T-helper 22 cell (primary cell): ENCODE measurements at places on chromosomes 5 and 9.

DNA sequence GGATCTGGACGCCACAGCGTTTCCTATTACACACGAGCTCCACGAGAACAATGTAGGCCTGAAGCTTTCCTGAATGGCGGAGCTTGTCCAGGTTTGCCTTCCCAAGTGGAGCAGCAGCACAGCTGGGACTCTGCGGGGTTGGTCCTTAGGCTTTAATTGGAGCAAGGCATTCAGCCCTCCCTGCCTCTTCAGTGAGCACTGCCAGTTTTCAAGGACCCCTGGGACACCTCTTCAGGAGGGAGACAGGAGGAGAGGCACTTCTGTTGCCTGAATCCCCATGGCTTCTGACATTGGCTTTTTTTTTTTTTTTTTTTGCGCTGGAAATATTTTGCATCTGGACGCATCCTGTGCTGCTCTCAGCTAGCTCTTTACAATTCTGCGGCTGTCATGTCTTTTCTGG lies 179.4 kb downstream of the SEMA6A start:
- DNase-seq = no peak

- no peak for DNase-seq
Observed at GRCh38 chr9:38619556-38620447, 594 bp downstream of the ANKRD18A start.

DNA sequence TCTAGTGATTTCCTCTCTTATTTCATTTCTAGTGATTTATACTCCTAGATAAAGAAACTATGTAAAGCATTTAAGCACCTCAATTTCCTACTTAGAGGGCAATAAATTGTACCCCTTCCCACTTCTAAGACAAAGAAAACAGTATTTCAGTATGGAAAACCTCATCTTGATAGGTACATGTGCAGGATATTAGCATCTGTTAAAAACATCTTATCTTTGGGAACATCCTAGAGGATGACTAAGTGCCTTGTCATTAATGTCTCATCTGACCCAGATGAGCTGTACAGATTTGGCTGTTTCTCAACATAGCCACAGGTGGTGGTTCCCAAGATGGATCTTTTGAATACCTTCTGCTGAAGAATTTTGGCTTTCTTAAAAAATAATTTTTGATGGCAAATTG lies 5.7 kb downstream of the MEGF10 start:
- no peak for DNase-seq

DNA sequence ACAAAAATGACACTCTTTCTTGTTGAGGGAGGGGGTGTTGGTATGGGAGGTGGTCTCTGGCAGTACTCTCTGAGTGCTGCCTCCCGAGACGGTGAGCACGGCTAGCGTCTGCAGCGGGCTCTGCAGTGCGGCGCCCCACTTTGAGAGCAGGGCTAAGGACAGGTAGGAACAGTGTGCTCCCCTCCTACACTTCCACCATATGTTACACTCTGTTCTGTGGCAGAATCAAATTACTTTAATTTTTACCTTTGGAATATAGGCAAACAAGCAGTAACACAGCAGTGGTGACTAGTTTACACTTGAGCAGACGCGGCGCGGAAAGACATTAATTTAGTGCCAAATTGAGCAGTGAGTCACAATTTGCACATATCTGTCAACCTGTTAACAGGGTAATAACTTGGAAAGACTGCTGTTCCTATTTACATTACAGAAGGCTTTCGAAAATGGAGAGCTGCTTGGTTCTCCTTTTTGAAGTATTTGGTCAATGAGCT lies 136.3 kb downstream of the MED27 start:
- DNase-seq = no peak

GRCh38 chr9:96342571-96343245 lies 40.7 kb upstream of the HSD17B3 start:
- DNase-seq = no peak

- DNase-seq = no peak
Observed at GRCh38 chr9:87122947-87123685, 175.8 kb upstream of the GAS1 start.

GRCh38 chr5:62731022-62731421 lies 152.4 kb downstream of the LRRC70 start:
- DNase-seq = no peak

DNA sequence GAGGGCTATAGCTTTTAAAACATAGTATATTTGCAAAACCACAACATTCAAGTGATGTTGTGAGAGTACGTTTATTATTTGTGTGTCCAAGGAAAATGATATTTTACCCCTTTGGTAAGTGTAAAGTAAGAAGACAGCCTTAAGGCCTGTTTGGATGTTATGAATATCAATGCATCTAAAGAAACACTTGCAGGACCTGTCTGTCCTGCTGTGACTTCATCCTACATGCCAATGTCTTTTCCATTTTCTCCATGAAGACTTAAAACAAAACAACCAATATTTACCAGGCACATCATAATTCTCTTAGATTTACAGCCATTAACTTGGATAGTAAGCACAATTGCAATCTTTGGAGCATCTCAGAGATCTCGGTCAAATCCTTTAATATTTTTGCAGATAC lies 29.0 kb downstream of the PRLR start:
- no peak for DNase-seq

DNA sequence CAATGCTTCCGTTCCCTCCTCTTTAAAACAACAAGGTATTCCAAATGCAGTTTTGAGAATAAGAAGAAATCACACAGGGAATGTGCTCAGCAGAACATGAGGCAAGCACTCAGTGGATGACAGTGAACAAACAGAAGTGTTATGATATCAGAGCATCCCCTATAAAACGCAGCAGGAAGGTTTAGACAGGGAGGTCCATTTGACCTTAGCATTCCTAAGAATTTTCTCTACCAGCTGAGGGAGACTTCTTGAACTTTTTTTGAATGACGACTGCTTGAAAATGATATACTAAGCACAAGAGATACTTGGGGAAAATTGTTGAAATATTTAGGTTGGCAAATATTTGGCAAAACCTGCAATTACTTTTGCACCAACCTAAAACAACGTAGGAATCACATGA lies 3.9 kb downstream of the AMACR start:
- no peak for DNase-seq

DNA sequence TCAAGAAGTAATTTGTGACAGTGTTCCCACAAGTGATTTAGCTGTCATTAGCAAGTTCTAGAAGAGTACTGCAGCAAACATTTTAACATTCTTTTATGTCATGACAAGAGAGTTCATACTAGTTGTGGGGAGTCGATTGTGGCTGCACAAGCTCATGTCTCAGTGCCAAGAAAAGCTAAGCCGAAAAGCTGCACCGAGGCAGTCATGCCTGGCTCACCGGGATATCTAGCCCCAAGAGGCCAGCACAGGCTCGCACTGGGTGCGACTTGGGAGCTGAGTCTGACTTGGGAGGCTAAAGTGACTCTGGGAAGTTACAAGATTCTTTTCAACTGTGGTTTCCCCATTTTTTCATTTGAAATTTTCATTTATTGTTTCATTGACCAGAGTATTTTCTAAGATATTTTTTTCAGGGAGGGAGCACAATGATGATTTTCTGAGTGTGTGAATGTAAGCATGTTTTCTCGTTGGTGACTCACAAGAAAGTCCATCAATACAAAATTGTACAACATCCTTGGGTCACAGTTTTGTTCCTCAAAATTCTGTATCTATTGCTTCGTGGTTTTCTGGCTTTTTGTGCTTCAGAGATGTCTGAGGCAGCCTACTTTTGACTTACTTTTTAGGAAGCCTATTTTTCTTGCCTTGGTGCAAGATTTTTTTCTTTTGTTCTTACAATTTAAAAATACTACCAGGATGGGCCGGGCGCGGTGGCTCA lies 18.7 kb downstream of the CAST start:
- DNase-seq = no peak

DNA sequence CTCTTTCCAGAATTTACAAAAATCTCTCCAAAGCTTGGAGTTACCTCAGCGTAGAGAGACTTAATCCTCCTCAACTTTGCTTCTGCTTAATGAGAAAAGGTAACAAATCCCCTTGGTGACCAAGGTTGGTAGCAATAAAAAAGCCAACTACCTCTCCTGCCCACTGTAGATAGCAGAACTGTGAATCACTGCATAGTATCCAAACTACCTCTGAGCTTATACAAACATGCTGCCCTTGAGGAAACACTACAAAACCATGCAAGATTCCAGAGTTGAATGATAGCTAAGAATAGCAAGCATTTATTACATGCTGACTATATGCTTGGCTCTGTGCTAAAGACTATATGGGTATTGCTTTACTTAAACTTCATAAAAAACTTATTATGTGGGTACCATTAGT lies 2.8 kb upstream of the ADAMTS12 start:
- DNase-seq = no peak

DNA sequence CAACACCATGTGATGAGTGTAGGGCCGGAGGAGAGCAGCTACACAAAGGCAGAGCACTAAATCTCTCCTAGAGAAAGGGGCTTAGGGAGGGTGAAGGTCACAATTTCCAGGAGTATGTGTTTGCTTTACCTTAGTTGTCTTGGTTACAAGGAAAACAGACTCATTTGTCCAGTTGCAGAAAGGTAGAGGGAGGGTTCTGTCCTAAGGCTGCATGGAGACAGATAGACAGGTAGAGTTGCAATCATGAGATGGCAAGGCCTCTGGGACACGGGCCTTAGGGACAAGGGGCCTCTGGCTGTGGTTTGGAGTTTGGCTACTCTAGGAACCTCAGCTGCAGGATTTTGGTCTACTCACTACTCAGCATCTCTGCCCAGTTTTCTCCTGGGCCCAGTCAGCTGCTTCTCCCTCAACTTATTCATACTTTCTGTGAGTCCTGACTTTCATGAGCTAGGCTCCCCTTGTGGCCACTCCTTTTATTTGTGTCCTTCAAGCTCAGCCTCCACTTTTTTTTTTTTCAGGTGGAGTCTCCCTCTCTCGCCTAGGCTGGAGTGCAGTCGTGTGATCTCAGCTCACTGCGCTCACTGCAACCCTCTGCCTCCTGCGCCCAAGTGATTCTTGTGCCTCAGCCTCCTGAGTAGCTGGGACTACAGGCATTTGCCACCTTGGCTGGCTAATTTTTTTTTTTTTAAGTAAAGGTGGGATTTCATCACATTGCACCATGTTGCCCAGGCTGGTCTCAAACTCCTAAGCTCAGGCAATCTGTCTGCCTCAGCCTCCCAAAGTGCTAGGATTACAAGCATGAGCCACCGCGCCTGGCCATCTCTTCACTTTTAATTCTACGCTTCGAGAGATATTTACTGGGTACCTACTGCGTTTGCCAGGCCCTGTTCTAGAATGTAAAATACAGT lies 76.6 kb downstream of the PTPDC1 start:
- no peak for DNase-seq

DNA sequence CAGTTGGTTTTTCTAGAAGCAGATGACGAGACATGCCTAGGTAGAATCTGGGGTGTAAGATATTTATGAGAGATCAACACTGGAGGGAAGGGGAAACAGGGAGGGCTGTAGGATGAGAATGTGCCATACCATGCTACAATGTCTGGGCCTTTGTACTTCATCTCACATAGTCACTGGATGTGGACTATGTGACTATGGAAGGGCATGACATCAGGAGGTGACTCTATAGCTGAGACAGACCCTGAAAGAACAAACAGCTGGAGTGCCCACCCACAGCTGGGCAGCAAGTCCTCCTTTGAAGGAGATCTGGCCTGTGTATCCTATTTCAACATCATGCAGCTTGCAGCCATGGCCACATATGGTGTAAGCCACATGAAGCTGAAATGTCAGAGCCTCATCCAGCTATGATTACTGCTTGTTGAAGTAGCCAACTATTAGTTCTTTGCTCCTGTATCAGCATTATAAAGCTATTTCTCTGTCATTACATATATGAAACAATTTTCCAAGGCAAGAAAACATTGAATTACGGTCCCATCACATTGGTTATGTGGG lies 46.2 kb upstream of the KIF2A start:
- no peak for DNase-seq

GRCh38 chr5:168356592-168356991 lies 65.1 kb downstream of the WWC1 start:
- no peak for DNase-seq

- DNase-seq = no peak
Observed at GRCh38 chr9:6598249-6598725, 47.2 kb downstream of the GLDC start.

DNA sequence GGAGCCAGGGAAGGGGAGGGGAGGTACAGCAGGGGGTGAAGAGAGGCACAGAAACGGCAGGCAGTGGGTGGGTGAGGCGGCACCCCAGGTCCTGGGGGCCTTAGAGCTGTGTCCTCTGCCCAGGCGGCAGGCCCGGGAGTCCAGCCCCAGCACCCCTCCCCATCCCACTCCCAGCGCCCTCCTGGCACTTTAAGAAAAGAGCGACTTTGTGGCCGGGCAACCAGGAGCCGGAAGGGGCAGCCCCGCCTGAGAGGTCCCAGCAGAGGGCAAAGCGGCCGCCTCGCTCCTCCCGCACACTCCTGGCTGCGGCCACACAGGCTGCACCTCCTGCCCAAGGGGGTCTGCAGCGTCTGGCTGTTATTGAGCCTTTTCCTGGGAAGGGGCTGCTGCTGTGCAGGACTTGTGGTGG lies 42.6 kb downstream of the NACC2 start:
- DNase-seq = no peak

GRCh38 chr5:135589152-135589551 lies 10.4 kb upstream of the CXCL14 start:
- no peak for DNase-seq

GRCh38 chr9:16352791-16353401 lies 517.6 kb downstream of the BNC2 start:
- DNase-seq = no peak

DNA sequence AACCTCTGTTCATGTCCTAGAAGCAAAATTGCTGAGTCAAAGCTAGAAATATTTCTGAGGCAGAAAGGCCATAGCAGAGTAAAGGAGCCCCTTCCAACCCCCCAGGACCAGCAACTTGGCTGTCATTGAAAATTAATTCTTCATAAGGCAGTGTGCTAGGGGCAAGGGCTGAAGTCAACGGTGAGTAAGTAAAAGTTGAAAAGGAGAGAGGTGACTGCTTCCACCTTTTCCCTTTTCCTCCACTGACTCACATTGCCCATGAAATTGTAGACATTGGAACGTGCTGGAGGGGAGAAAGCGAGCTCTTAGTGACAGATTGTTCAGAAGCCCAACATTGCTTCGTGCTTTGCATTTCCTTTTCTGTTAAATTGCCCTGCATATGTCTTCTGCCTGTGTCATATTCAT lies 19.1 kb downstream of the GLRA1 start:
- DNase-seq = no peak

DNA sequence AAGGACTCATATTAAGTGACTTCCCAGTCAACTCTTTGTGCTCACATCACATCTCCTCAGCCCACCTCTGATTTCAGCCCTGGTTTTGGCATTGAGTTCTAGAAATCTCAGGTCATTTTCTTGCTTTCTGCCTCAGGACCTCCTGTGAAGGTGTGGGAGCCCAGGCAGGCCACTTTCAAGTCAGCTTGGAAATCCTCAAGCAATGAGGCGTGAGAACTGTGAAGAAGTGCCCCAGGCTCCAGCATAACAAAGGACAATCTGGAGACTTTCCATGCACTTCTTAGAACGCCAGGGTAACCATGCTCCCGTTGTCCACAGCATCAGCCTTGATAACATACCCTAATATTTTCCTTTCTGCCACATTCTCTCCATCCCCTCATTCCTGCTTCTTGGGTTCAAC lies 131.2 kb upstream of the MAP3K1 start:
- DNase-seq = no peak

- DNase-seq = no peak
Observed at GRCh38 chr9:5608298-5609225, 20.3 kb upstream of the RIC1 start.

- no peak for DNase-seq
Observed at GRCh38 chr9:512555-513272, 298.0 kb downstream of the DOCK8 start.
